ENCODE measurements at places on chromosomes 11 and 22.

DNA sequence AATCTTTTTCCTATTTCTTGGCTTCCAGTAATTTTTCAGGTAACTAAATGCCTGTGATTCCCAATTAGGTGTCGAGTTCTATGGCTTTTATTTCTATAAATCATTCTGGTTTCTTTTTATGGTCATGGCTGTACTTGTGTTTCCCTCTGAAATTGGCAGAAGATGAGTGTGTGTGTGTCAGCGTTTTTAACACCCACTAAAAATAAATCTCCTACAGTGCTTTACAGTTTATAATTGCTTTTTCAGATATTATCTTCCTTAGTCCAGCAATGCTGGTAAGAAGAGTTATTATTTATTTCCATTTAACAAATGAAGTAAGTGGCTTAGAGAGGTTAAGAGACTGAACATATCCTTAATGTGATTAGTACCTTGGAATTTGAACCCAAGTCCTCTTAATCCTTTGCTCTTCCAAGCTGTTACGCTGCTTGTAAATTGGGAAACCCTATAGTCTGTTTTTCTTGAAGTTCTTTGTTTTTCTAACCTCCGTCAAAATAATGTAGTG lies 125.2 kb downstream of the TEAD1 start:
- DNase-seq, result no peak

GRCh38 chr22:35377735-35378134 lies 3.2 kb upstream of the HMOX1 start:
- no peak for DNase-seq

DNA sequence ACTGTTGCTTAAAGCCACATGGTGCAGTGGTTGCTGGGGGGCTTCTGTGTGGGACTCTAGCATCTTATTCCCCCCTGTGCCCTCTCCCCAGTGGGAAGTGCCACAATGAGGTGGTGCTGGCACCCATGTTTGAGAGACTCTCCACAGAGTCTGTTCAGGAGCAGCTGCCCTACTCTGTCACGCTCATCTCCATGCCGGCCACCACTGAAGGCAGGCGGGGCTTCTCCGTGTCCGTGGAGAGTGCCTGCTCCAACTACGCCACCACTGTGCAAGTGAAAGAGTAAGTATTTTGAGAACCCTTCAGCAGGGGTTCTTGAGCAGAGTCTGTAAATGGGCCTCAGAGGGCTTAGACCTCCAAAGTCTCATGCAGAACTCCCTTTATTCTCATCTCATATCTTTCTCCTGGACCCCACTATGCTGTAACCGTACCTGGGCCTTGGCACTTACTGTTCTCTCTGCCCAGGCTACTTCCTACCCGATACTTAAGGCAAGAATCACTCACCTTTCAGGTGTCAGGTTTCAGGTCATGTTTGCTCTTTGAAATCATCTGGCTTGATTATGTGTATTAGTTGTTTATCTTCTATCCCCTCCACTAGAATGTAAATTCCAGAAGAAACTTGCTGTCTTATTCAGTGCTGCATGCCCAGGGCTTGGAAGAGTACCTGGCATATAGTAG lies 32.4 kb downstream of the PIK3IP1 start:
- no peak for DNase-seq

GRCh38 chr22:25025491-25026400 lies 73.2 kb downstream of the KIAA1671 start:
- peak; percentile 58 for DNase-seq

DNA sequence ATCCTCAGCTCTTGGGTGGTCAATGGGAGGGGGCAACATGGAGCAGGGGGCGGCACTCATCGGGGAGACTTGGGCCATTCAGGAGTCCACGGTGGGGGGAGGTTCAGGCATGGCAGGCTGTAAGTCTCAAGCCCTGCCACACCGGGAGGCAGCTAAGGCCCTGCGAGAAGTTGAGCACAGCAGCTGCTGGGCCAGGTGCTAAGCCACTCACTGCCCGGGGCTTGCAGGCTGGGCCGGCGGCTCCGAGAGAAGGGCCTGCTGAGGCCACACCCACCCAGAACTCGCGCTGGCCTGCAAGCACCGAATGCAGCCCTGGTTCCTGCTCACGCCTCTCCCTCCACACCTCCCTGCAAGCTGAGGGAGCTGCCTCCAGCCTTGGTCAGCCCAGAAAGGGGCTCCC lies 131.4 kb downstream of the OR4C45 start:
- no peak for DNase-seq

DNA sequence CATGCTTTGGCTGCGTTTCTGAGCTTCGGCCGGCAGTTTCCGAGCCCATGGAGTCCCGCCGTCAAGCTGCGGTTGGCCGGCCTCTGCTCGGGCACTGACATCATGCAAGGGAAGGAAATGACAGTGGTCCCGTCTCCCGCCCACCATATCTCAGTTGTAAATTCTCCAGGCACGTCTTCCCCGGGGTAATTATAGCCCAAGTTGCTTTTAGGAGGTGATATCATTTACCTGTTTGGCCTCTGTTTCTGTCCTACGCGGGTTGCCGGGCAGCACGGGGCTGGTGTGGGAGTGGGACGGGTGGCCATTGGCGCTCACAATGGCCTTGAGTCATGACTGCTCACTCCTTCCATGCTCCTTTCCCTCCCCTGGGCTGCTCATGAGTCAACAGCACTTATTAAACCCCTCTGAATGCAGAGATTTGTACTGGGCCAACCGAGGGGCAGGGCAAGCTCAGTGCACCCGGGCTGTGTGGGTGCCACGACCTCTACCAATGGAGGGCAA lies 4.2 kb upstream of the ANO1 start:
- peak; percentile 61 for DNase-seq

DNA sequence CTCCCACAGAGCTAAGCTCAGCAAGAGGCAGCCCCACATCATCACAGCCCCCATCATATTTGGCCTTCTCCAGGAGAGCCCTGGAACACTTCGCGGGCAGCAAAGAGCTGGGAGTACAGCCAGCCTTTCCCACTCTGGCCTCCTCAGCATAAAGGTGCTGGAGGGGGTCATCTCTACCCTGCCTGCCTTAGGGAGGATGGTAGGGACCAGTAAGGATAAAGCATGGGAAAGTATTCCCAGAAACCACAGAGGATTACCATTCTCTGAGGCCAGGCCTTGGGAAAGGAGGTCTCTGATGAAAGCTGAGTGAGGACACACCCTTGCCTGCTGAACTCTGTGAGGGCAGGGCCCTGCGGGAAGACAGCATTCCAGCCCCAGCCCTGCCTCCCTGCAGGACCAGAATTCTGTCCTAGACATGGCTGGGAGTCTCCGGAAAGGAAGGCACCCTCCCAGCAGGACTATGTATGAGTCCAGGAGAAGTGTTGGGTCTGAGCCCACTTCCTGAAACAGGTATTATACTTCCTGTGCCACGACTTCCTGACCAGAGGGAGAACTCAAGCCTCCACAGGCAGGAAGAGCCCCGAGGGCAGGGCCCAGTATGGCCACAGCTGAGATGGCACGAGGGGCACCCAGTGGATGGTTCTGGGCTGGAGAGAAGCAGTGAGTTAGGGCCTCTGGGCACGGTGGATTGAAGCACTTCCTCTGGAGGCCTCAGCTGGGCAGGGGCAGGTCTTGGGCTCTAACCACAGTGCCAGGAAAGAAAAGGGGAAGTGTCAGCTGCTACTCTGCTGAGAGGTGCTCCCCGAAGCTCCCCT lies 12.9 kb upstream of the CASTOR1 start:
- no peak for DNase-seq

DNA sequence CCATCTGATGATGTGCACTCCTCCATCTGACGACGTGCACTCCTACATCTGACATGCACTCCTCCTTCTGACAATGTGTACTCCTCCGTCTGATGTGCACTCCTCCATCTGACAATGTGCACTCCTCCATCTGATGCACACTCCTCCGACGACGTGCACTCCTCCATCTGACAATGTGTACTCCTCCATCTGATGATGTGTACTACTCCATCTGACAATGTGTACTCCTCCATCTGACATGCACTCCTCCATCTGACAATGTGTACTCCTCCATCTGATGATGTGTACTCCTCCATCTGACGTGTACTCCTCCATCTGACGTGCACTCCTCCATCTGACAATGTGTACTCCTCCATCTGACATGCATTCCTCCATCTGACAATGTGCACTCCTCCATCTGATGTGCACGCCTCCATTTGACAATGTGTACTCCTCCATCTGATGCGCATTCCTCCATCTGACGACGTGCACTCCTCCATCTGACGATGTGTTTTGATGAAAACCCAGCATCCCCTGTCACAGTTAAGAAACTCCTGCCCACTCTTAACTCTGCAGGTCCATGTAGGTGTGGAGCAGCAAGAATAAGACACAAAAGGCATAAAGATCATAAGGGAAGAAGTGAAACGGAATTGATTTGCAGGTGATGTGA lies 9.7 kb upstream of the IL17REL start:
- no peak for DNase-seq

DNA sequence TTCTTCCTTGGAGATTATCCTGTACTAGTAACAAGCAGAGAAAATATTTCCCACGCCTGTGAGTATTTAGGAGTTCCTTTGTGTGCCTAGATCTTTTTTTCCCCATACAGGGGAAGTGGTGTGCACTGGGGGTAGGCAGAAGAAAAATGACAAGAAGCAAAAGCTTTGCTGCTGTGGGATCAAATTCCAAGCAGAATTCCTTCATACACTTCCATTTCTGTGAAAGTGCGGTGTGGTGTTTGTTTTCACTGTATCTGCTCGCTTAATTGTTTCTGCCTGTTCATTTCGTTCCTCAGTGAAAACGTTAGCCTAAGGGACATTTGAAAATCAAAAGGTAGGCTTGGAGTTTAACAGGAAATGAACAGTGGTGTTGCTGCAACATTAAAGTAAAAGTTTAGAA lies 47.9 kb downstream of the BLID start:
- DNase-seq, result peak; percentile 23

All from lung microvascular endothelial cell (primary cell).